Left hindlimb (tissue), 1 donor: ENCODE measurements at places on chromosomes 3 and 15.

- no peak for DNase-seq
Observed at GRCh38 chr3:10950476-10951294, 41.9 kb upstream of the SLC6A1 start.

GRCh38 chr15:33377204-33377603 lies 66.4 kb downstream of the RYR3 start:
- DNase-seq = no peak

DNA sequence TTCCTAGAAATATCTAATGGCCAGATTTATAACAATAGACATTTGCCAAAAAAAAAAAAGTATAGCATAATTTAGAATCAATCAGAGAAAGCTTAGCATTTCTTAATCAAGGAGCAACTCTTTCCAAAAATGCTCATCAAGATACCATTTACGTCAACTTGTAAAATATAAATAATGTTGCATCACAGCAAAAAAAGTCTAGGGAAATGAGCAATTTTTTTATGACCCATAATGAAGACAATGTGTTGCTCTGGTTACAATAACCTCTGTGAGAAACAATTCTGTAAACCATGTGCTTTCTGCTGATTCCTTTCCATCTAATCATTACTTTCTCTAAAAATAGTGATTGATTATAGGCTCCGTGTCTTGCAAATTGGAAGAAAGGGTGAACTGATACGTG lies 36.3 kb downstream of the KBTBD8 start:
- no peak for DNase-seq

- DNase-seq = peak; percentile 13
Observed at GRCh38 chr15:41969851-41970431, 2.4 kb downstream of the EHD4 start.

- DNase-seq = no peak
Observed at GRCh38 chr15:52360229-52361203, 64.9 kb upstream of the MYO5C start.

- DNase-seq = no peak
Observed at GRCh38 chr3:192880313-192880712, 37.3 kb downstream of the MB21D2 start.

DNA sequence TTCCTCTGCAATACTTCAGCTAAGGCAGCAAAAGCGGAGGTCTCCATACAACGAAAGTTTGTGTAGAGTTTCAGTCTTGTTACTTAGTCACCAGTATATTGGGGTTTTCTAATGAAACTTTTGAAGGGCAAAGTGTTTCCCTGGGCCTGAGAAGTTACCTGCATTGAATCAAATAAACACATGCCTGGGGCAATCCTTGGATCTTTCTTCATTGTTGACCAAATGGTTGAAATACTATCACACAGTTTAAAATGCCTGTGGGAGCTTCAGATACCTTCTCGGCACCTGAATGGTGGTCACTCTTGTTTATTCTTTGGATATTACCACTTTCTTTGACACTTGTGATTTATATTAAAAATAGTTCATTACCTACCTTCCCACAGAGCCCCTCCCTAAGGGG lies 988 bp upstream of the CHSY1 start:
- no peak for DNase-seq

DNA sequence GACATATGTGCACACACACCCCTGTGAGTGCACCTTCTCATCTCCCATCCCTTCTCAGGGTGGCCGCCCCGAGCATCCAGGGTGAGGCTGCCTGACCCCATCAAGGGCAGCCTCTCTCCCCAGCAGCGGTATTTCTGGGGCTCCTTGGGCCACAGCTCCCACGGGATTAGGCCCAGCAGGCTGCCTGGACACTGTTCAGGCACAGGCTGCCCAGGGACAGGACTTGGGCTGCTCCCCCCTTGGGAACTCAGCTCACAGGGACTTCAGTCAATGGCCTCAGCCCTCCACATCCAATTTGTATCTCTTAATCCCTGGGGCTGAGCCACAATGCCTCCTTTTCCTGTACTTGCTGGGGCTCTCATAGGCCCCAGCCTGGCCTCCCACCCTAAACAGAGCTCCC lies 35.0 kb downstream of the RHCG start:
- DNase-seq = no peak

GRCh38 chr3:106215047-106215446 lies 346.2 kb upstream of the CBLB start:
- DNase-seq = no peak

DNA sequence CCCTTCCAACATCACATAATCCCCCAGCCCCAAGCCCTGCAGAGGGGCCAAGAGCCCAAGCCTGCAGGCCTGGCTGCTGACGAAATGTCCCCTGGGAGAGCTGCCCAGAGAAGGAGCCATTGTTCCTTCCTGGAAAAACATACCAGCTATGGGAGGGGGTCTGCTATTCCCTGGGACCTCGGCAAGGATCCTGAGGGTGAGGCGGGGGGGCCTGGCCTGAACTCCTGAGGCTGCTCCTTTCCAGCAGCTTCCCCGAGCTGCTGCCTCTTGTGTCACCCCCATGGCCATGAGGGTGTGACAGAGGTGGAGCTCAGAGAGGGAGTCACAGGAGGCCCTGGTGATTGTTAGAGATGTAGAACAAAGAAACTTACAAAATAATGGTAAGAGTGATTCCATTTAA lies 12.9 kb downstream of the LOXL1 start:
- DNase-seq = no peak

DNA sequence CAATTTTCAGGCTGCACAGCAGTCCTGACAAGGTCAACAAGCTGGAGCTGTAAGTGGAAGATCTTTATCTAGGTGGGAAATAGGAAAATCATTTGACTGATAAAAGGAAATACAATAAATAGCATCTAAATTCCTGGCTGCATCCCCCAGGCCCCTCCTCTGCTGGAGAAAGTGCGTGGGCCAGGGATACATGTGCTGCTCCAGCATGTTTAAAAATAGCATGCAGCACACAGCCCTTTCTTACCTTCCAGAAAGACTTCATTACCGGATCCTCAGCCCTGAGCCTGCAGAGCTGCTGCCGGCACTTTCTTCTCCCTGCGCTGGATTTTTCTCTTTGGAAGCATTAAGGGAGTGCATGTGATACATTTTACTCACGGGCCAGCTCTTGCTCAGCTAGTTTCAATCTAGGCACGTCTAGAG lies 77.3 kb downstream of the HMG20A start:
- peak; percentile 86 for DNase-seq

GRCh38 chr15:99485153-99485961 lies 80.4 kb upstream of the MEF2A start:
- no peak for DNase-seq

DNA sequence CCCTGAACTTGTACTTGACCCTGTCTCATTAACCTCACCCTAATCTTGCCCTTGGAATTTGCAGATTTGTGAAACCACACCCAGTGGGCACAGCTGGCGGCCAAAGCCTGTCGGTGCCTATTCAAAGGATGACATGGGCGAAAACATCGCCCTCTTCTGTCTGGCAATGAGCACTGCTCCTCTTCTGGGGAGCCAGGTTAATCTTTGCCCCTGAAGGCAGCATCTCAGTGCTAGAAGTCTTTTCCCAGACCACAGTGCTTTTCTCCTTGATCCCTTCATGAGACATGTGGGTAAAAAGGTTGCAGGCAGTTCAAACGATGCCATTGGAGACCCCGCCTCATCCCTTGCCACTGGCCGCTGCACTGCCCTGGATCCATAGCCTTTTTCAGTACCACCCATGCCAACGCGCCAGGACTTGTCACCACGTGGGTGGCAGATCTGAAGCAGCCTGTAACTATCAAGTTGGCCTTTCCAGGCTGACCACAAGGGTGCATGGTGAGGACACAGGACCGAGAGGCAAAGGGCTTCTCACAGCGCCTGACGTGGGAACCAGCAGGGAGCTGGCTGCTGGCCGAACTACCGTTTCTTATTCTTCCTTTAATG lies 6.5 kb upstream of the DNASE1L3 start:
- DNase-seq = peak; percentile 50

- no peak for DNase-seq
Observed at GRCh38 chr15:25848784-25849156, 14.4 kb downstream of the ATP10A start.

- no peak for DNase-seq
Observed at GRCh38 chr15:66400351-66400774, 13.7 kb downstream of the MAP2K1 start.

- DNase-seq = peak; percentile 54
Observed at GRCh38 chr15:57922776-57923175, 142.7 kb downstream of the ALDH1A2 start.

DNA sequence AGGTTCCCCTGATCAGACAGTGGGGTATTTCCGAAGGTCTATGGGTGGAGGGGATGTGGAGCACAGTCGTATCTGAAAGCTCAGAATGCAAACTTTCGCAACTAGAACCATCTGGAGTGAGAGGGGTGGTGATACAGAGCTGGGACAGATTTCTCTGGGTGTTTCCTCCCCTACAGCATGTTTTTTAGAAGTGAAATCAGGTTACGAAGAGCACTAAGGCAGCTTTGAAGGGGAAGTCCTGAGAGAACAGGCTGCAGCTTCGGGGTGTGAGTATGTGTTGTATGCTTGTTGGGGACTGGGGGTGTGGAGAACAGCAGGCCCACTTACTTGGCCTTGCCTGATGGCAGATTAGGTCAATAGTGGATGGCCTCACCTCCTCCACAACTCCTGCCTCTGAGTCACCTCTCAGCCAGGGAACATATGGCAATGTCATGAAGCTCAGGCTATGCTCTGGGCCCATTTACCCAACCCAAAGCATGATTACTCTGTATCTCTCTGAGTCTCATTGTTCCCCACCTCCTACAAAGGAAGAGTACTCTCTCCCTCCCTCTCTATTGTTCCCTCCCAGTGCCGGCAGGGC lies 107.2 kb upstream of the RASGRP1 start:
- DNase-seq = no peak

GRCh38 chr15:72153269-72154000 lies 35.2 kb downstream of the SENP8 start:
- DNase-seq = no peak

DNA sequence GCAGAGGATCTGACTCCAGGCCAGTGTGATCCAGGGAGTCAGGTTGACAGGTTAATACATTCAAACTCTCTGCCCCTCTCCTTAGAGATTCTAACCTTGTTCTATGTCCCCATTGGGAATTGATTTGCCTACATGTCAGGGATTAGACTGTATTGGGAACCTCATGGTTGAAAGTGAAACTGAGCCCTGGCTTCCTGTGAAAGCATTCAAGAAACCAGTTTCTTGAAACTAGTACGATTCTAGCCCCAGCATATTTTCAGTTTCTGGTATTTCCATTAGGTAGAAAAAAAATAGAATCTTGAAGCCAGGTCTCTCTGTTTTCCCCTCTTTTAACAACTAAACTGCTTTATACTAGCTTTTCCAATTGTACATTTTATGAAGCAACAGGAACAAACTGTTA lies 140.4 kb upstream of the ABI3BP start:
- no peak for DNase-seq

GRCh38 chr15:64930778-64931371 lies 19.2 kb downstream of the ANKDD1A start:
- no peak for DNase-seq

GRCh38 chr3:177278016-177278415 lies 80.7 kb upstream of the TBL1XR1 start:
- no peak for DNase-seq

DNA sequence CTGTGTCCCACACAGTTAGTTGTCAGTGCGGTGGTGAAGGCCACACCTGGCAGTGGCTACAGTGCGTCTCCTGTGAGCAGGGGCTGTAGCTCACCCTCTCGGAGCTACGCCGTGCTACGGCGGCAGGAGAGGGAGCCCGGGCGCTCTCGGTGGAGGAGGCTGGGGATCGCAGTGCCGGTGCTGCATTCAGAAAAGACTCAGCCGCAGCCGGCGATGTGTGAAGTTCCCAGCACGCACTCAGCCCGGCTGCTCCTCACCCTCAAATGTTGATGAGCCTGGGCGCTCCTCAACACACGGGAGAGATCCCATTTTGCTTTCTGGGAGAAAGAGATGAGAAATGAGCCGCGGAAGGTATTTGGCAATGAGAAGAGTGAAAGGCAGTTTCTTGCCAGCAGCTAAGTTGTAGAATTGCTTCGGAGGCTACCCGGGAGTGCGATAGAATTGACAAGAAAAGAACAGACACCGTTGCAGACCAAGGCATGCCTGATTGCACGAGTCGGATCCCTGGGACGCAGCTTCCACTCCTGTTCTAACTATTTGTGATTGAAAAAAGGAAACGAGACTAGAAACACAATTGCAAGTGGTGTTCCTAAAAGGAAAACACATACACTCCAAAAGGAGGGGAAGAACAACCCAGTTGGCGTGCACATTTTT lies at the start of gene UNC13C:
TSS of gene UNC13C (plus strand) at position 189 of the 654 bp plus-strand sequence. CDS start 34,463 bp downstream, outside the sequence.
- peak; percentile 64 for DNase-seq

DNA sequence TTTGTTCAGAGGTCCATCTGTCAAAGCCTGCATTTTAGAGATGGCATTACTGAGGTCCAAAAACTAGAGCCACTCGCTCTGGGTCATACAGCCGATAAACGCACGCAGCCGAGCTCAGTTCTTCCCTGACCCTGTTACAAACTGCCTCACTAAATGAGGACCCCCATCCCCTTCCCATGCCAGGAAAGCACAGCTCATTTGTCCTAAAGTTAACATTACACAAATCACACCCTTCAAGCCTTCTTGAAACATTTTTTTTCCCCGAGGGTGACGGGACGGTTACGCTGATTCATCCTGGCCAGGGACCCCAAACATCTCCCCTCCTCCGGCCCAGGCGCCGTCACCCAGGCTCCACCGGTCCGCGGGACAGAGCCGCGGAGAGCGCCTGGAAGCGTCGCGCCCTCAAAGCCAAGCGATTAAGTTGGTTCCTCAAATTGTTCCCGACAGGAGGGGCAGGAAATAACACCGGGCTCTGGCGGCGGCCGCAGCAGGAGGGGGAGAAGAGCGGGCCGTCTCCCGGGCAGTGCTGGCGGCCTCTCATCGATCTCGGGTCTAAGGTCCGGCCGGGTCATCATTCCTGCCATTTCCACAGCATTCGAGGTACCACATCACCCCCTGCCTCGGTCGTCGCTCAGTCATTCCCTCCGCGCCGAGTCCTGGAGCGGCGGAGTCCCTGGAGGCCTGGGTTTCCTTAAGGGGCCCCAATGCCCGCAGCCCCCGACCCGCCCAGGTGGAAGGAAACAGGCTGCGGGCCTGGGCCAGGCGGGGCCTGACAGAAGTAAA lies 619 bp upstream of the CMTM8 start:
- DNase-seq = peak; percentile 42

DNA sequence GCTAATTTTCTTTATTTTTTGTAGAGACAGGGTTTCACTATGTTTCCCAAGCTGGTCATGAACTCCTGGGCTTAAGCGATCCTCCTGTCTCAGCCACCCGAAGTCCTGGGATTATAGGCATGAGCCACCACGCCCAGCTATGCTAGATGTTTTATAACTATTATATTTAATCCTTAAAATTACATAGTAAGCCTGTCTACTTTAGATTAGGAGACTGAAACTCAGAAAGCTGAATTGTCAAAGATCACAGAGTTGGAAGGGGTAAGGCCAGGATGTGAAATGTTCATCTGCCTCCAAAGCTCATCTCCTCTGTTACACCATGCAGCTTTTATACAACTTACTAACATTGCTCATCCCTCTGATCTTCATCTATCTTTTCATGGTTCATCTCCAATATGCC lies 89.8 kb downstream of the MAP2K5 start:
- DNase-seq = no peak

GRCh38 chr15:77181305-77182074 lies 110.6 kb upstream of the TSPAN3 start:
- DNase-seq = no peak

GRCh38 chr15:93932164-93932776 lies 299.1 kb upstream of the MCTP2 start:
- DNase-seq = no peak

GRCh38 chr3:49512781-49513355 lies 41.4 kb upstream of the BSN start:
- DNase-seq = no peak
